ENCODE measurements at places on chromosomes 12 and 14.

DNA sequence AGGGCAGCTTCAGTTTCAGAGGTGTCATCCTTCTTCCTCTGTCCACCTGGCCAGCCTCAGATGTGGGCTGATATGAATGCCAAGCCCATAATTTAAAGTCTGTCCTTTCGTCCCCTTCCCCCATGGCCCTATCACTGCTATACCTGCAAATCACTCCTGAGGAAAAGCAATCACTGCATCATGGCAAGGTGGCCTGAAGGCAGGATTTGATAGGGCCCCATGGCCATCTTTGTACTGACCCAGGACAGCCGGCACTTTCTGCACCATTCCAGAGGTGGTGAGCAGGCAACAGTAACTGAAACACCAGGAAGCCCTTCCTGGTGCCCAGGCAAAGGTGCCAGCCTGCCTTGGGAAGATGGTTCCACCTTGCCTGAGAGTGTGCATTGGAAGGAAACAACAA lies 60.8 kb downstream of the ANO2 start:
- no peak for DNase-seq

GRCh38 chr14:99035712-99036610 lies 236.0 kb downstream of the BCL11B start:
- no peak for DNase-seq

- no peak for DNase-seq
Observed at GRCh38 chr12:77630344-77630743, 200.3 kb upstream of the NAV3 start.

DNA sequence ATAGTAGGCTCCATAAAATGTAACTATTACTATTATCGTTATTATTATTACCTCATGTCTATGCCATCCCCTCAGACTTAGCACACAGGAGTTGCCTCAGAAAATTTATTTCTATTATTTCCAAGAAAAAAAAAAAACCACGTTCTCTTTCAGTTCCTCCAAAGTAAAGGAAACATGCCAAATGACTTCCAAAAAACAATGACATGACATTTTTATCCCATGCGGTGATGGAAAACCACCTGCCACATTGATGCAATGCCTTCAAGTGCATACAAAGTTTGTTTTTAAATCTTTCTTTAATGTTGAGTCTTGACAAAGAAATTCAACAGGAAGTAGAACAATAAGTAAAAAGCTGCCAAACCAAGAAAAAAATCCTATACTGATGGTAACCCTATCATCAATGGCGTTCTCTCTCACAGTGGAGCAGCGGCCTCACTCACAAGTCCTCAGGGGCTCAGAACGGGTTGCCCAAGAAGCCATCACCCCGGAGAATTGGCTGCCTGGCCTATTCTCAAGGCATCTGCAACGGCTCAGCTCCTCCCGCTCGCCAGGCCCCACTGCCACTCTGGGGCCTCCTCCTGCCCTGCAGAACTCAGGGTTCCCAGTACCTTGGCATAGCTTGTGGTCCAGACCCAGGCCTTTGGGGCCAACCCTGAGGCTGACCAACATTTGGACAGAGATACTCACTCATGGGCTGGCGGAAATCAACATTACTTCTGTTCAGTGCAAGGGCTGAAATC lies 51.9 kb downstream of the SERPINA3 start:
- no peak for DNase-seq

DNA sequence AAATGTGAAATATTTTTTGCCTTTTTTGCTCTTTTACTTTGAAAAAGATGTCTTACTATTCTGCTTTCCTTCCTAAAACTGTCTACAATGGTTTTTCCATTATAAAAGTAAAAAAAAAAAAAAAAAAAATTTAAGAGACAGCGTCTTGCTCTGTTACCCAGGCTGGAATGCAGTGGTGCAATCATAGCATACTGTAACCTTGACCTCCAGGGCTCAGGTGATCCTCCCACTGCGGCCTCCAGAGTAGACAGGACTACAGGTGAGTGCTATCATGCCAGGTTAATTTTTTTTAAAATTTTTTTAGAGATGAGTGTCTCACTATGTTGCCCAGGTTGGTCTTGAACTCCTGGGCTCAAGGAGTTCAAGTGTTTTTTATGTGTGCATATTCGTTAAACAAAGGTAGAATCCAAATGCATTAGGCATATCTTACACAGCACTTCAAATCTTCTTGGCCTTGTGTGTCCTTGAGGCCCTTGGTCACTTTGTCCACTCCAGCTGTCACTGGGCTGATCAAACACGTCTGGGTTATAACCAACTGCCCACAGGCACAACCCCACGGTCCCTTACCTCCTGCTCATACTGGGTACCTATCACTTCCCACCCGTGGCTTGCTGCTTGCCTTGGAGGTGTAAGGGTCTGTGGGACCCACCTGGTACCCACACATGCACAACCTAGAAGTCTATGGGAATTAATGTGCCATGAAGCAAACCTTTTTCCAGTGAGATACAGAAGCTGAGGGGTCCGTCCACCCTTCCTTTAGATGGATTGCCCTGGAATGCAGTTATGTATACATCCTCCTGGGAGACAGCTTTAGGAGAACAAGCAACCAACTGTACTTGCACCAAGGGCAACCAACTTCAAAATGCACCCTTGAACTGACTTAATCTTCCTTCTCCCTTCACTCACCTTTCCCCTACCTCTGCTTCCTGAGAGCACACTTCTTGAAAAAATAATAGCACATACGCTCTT lies 12.8 kb downstream of the RAD52 start:
- DNase-seq: no peak

- no peak for DNase-seq
Observed at GRCh38 chr12:116642106-116642505, 82.9 kb downstream of the MAP1LC3B2 start.

GRCh38 chr12:6824085-6824775 lies 2.6 kb downstream of the GPR162 start:
- no peak for DNase-seq

Data from stimulated activated CD4-positive, alpha-beta T cell treated with anti-CD3 and anti-CD28 coated beads, Interleukin-2, amount 100 ng/mL, for 24 hours (primary cell).